ENCODE measurements at places on chromosomes 13 and 19. TPM values are rescaled to one million over a fixed set of nuclear protein-coding genes. Genes with fewer than 3 reads are reported as not detected.

GRCh38 chr13:58583966-58584365 is 952.4 kb downstream of the PCDH17 start:
- no peak for DNase-seq

DNA sequence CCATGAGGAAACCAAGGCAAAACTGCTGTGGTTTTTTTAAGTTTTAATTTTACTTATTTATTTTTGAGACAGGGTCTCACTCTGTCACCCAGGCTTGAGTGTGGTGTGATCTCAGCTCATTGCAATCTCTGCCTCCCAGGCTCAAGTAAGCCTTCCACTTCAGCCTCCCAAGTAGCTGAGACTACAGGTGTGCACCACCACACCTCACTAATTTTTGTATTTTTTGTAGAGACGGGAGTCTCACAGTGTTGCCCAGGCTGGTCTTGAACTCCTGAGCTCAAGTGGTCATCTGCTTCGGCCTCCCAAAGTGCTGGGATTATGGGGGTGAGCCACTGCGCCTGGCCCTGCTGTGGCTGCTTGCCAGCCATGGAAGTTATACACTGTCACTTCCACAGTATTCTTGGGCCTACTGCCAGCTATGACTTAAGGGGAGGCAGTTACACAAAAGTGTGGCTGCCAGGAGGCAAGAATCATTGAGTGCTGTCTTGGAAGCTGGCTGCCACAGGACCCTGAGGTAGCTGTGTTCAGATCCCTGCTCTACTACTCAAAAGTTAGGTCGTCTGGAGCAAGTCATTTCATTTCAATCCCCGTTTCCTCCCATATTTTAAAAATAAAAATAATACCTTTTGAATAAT is 12.7 kb downstream of the FARP1 start:
- DNase-seq: no peak

Gene ZSCAN22
- polyA plus RNA-seq: 2.7 TPM

Gene ATP8B3
- polyA plus RNA-seq: 0.51 TPM

Gene C19orf85
- not detected for polyA plus RNA-seq

All from forelimb muscle (tissue), 1 donor.